ENCODE measurements at places on chromosomes 6 and 20. TPM values are rescaled to one million over a fixed set of nuclear protein-coding genes. Genes with fewer than 3 reads are reported as not detected.
A peak's percentile ranks its signal among the peaks of the same experiment; 100 is the strongest.

- no peaks in the 10 kb centered on the region for H3K27me3 ChIP-seq
- no peak for DNase-seq
- H3K27ac ChIP-seq: no peak overlapping the region
- H3K4me3 ChIP-seq: no peak overlapping the region
These were observed 25.7 kb upstream of the KLHL31 start for GRCh38 chr6:53691252-53691651.

DNA sequence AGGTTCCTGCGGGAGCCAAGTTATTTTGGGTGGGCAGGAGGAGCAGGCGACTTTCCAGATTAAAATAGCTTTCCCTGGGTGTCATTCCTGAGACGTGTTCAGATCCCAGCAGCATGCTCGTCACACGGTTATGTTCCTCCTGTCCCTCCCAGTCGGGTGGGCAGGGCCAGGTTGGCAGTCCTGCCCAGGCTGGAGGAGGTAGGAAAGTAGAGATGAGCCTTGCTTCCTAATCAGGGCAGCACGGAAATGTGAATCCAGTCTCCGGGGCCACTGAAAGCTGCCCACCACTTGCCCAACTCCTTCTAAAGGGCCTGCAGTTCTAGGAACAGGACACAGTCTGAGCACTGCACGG lies 137.0 kb downstream of the MRPL14 start:
- no peak overlapping the region for H3K4me3 ChIP-seq
- H3K27ac ChIP-seq: no peak overlapping the region

GRCh38 chr20:43058077-43058476 lies 131.6 kb downstream of the PTPRT start:
- no peak for DNase-seq
- no peak overlapping the region for H3K27ac ChIP-seq
- H3K36me3 ChIP-seq: no peaks in the 10 kb centered on the region
- H3K27me3 ChIP-seq: no peaks in the 10 kb centered on the region
- H3K4me3 ChIP-seq: no peak overlapping the region
- no peaks in the 10 kb centered on the region for H3K4me1 ChIP-seq

DNA sequence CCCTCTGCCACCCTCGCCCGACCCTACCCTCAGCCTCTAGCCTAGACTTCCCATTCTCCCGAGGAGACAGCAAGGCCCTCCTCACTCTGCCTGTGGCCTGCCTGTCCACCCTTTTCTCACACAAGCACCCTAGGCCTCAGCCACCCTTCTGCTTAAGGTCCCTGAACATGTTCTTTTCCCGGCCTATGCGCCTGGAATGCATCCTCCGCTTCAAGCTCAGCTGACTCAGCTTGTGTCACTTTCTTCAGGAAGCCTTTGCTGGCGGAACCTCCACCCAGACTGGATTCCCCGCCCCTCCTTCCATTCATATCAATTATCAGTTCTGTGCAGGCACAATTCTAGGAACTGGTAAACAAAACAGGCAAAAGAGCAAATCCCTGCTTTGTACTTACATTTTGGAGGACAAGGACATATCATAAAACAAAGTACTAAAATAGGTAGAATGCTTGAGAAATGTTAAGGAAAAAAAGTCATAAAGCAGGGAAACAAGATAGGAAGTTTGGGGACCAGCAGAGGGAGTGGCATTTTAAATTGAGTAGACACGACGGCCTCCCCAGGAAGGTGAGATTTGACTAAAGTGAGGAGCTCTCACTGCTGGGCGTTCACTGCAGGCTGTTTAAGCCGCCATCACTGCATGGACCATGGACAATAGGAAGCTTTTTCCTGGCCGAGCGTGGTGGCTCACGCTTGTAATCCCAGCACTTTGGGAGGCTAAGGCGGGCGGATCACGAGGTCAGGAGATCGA lies 17.9 kb upstream of the SNHG17 start:
- peaks cover 5% of the 10 kb centered on the region for H3K4me1 ChIP-seq
- H3K27ac ChIP-seq: no peak overlapping the region
- H3K4me3 ChIP-seq: no peak overlapping the region
- no peaks in the 10 kb centered on the region for H3K27me3 ChIP-seq
- DNase-seq: no peak

- H3K4me3 ChIP-seq: no peak overlapping the region
- H3K27me3 ChIP-seq: no peaks in the 10 kb centered on the region
- DNase-seq: no peak
- no peaks in the 10 kb centered on the region for H3K4me1 ChIP-seq
These were observed 76.8 kb downstream of the BMP5 start for GRCh38 chr6:55798571-55798970.

DNA sequence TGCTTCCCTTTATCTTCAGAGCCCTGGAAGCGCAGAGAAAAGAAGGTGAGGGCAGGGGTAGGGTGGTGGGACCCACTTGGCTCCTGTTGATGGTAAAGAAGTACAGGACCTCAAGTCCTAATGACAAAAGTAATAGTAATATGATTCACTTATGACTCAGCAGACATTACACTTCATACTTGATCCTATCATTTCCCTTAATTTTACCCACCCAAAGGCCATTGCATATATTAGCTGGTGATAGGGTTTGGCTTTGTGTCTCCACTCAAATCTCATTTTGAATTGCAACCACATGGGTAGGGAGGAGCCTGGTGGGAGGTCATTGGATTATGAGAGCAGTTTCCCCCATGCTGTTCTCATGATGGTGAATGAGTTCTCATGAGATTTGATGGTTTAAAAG lies 880.7 kb downstream of the KIF16B start:
- H3K27ac ChIP-seq: no peak overlapping the region
- H3K27me3 ChIP-seq: no peaks in the 10 kb centered on the region
- no peaks in the 10 kb centered on the region for H3K4me1 ChIP-seq
- no peak overlapping the region for H3K4me3 ChIP-seq

- DNase-seq: no peak
- peaks cover 82% of the 10 kb centered on the region for H3K36me3 ChIP-seq
- H3K4me1 ChIP-seq: no peaks in the 10 kb centered on the region
- H3K4me3 ChIP-seq: no peak overlapping the region
- H3K27me3 ChIP-seq: no peaks in the 10 kb centered on the region
These were observed 39.0 kb upstream of the SLC22A1 start for GRCh38 chr6:160082627-160083026.

DNA sequence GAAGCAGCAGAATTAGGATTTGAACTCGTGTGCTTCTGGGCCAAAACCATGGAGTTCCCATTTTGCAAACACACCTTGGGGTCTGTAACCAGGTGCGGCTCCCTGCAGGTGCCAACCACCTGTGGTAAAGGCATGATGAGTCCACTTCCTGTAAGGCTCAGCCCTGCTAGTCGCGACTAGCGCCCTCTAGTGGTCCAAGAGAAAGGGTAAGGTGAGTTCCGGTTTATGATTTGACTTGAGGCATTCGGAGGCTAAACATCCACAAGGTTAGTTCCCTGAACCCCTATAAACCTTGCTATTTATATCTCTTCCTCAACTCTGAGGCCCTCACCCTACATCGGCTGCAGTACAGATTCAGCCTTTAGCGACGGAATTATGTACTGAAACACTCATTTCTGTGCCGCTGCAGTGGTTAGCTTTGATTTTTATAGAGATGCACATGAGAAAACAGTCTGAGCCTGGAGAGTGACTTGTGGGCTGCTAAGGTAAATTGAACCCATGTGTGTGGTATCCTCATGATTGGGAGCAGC lies 173.4 kb downstream of the PLCB1 start:
- peak; percentile 92 for DNase-seq
- peaks cover 9% of the 10 kb centered on the region for H3K4me1 ChIP-seq
- no peaks in the 10 kb centered on the region for H3K27me3 ChIP-seq
- H3K36me3 ChIP-seq: no peaks in the 10 kb centered on the region

- no peak for DNase-seq
- H3K27ac ChIP-seq: no peak overlapping the region
- H3K36me3 ChIP-seq: no peaks in the 10 kb centered on the region
- no peaks in the 10 kb centered on the region for H3K4me1 ChIP-seq
- H3K4me3 ChIP-seq: no peak overlapping the region
These were observed 69.9 kb upstream of the POU3F2 start for GRCh38 chr6:98764373-98764911.

PHACTR2 gene
- total RNA-seq: 223 TPM

OR2B6 gene
- not detected for total RNA-seq
